Epithelial cell of proximal tubule (primary cell): ENCODE measurements at places on chromosomes 4 and X.
A peak's percentile ranks its signal among the peaks of the same experiment; 100 is the strongest.

DNA sequence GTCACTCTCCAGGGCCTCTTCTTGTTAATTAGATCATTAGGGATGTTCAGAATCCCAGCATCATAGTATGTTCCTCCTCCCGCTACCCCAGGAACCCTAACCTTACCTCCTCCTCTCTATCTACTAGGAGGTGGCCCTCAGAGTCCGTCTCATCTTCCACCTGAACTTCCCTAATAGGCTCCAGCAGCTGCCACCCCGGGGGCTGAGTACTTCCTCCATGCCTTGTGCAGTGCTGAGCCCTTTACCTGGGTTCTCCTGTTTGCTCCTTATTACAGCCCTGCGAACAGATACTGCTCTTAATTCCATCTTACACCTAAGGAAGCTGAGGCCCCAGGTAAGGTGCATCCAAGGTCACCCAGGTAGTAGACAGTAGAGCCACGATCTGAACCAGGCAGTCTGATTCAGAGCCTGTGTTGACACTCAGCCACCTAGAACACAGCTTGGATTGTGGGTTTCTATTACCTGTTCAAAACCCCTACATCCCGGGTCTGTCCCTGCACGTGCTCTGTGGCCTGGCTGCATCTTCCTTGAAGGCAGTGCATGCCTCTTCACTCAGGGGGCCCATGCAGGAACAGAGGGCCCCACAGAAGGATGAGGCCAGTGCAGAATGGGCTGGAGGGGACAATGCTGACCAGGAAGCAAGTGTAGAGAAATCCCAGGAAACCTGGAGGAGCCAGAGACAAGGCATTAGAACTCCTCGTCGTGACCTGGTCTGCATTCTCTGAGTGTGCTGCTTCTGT lies 51.4 kb upstream of the MSANTD1 start:
- DNase-seq, result no peak

DNA sequence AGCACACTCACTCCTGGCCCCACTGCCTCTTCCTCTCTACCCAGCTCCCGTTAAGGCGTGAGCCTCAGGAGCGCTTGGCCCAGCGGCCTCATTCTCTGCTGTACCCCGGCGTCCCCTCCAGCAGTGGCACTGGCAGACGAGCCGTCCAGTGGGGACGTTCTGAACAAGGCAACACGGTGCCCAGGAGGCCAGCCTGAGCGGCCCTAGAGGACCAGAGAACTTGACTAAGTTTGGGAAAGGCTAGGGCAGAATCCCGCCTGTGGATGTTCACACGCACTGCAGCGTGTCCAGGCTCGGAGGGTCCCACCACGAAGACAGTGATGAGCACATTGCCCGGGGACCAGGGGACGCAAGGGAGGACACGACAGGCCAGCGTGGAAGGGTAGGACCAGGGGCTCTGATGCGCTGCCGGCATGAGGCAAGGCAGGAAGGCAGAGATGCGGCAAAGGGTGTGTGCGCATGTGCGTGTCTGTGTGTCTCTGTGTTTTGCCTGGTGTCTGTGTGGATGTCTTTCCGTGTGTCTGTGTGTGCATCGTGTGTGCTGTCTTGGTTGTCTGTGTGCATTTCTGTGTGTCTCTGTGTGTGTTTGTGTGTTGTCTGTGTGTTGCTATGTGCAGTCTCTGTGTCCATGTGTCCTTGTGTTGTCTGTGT lies 89.4 kb downstream of the ABLIM2 start:
- DNase-seq, result no peak

GRCh38 chrX:16524316-16524715 lies 125.6 kb upstream of the S100G start:
- DNase-seq, result no peak

DNA sequence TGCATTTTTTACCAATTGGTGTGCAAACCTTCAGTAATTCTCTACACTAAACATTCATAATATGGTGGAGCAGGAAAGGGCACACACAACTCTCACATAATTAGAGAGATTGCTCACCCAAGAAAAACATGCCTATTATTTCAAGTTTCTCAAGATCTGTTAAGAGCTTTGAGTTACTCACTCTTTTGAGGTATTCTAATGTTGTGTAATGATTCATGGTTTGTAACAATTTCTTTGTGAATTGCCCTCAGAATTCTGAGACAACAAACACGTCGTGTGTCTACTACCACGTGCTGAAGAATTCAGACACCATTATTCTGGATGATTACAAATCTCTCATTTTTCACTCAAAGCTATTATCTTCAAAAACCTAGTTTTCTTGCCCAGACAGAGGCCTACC lies 82.8 kb downstream of the PDGFC start:
- DNase-seq, result peak; percentile 93

DNA sequence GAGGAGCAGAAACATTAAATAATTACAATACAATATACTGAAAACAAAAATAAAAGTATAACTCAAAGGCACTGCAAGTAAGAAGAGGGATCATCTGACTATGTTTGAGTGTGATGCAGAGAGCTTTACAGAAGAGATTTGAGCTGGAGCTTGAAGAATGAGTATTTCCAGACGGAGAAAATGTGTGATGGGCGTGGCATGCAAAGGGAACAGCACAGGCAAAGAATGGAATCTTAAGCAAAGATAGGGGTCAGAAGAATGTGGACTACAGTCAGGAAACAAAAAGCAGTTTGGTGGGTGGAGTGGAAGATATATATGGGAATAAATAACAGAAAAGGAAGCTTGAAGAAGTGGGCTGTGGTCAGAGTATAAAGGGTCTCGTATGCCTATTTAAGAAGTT lies 45.5 kb downstream of the OPHN1 start:
- DNase-seq, result no peak

- no peak for DNase-seq
These were observed at the start of gene PRPS2 for GRCh38 chrX:12791257-12792228. Gene PRPS2, plus strand, starts transcription at chrX:12791412. Its CDS starts 86 bp downstream, at chrX:12791498.

DNA sequence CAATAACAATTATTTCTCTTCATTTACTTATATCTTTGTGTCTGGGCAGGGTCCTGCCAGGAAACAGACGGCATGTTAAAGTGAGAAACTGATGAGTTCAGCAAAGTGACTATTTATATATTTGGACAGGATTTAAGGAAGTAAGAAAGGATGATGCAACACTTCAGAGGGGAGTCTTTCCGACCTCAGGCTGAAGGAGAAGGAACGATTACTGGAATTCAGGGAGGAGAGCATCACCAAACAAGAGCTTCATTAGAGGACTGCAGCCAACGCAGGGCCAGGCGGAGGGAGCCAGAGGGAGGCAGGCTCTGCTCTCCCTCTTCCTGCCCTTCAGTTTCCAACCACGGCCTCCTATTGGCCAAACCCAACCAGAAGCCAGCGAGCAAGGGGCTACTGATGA lies 1.5 kb upstream of the TLR7 start:
- no peak for DNase-seq

- DNase-seq, result no peak
These were observed 466.6 kb upstream of the PABPC4L start for GRCh38 chr4:134668237-134668636.

GRCh38 chr4:184096561-184097240 lies 121.0 kb downstream of the ENPP6 start:
- DNase-seq, result no peak

- no peak for DNase-seq
These were observed 1.7 kb downstream of the HCFC1 start for GRCh38 chrX:153969904-153970356.

DNA sequence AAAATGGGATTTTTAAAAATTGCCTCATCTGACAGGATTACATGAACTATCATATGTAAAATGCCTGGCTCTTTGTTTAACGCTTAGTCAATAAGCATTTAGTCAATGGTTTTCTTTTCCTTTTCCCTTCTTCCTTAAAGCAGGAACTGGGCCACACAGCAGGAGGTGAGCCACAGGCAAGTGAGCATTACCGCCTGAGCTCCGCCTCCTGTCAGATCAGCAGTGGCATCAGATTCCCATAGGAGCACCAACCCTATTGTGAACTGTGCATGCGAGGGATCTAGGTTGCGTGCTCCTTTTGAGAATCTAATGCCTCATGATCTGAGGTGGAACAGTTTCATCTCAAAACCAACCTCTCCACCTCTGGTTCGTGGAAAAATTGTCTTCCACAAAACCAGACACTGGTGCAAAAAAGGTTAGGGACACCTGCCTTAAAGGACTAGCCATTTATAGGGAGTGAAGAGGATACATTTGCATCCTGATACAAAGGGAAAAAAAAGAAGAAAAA lies 306.1 kb downstream of the FBXW7 start:
- no peak for DNase-seq

DNA sequence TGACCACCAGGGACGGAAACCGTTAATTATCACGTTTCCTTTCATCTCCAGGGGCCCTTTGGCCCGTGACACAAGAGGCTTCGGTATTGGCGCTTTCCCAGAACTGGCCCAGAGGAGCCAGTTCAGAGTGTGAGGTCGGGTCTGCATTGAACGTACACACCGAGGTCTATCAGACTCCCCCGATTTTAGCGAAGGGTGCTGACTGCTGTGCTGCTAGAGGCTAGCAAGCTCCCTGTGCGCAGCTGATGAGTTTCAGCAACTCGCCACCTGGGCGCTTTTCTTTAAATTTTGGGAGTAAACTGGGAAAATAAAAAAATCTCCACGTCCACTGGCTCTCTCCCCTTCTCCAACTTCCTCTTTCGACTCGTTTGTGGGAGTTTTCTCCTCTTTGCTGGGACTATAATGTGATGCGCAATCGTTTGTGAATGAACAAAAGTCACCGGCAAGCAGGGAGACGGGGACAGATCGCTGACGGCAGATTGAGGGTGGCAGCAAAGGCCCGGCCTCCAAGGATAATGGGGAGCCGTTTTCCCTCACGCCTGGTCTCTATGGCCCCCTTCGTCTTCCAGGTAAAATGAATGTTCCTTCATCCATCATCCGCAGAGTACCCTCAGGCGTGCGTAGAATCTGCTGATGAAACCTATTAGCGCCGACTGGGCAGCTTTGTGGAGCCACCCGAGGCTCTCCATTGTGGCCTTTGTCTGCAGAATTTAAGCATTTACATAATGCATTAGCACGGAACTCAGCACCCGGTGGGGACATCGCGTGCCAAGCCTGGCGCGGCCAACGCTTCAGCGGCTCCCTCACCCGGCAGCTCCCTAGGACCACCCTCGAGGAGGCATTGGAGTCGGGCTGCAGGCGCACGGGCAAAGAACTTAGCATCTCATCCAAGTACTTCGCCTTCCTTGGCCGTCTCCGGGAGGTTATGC lies 1.6 kb upstream of the LRAT start:
- no peak for DNase-seq

- DNase-seq, result no peak
These were observed 107.9 kb downstream of the PTTG2 start for GRCh38 chr4:38068107-38068506.

GRCh38 chrX:125436855-125437254 lies 117.2 kb downstream of the TEX13C start:
- peak; percentile 0 for DNase-seq

DNA sequence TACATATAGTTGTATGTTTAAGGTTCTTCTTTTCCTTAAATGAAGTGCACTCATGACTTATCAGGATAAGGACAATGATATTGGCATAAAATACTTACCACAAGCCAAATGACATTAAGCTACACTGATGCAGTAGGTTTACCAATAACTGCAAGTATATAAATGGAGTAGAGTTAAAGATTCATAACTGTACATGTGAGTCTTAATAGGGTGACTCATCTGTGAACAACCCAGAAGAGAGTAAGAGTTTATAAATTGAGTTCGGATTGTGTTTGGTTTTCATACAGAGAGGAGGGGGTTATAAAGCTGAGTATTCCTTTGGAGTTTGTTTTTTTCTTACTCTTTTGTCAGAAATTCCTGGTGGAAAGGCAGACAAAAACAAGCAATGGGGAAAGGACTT lies 144.8 kb downstream of the TLL1 start:
- no peak for DNase-seq

DNA sequence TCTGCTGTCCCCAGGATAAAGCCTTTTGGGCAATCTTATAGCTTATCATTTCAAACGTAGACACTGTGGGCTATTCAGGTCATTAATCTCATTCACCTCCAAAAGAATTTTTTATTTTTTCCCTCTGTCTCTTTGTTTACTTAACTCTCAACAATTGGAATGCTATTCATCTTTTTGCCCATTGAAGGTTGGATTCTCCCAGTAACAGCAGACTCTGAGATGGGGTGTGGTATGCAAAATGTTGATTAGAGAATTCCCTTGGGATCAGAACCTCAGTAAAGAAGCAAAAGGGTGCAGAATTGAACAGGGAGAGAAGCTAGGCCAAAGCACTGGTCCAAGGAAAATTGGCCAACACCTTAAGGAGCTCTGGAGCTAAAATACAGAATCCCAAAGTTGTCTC lies 60.4 kb downstream of the CAMK2D start:
- DNase-seq, result no peak

- DNase-seq, result no peak
These were observed 25.3 kb downstream of the ADD1 start for GRCh38 chr4:2868877-2869487.

GRCh38 chr4:20403290-20403689 lies 151.6 kb downstream of the SLIT2 start:
- DNase-seq, result no peak

DNA sequence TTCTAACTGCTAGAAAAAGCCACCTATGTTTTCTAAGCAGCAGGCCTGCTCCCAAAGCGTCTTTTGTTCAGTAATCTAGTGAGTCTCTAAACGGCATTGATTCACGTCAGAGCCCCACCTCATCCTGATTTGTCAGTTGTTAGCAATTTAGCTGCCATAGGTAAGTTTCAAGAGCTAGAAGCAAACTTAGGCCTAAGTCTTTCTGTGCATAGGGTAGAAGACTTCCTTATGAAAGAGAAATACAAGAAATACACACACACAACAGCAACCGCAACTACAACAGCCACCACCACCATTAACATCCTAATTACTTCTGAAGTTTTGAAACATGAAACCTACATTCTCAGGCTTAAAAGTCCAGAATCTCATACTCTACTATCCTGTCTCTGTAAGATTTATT lies 531.1 kb upstream of the SPANXN1 start:
- no peak for DNase-seq

- no peak for DNase-seq
These were observed 93.2 kb upstream of the NKX1-1 start for GRCh38 chr4:1499465-1499864.

- DNase-seq, result no peak
These were observed 16.0 kb downstream of the LRBA start for GRCh38 chr4:150999086-150999485.

DNA sequence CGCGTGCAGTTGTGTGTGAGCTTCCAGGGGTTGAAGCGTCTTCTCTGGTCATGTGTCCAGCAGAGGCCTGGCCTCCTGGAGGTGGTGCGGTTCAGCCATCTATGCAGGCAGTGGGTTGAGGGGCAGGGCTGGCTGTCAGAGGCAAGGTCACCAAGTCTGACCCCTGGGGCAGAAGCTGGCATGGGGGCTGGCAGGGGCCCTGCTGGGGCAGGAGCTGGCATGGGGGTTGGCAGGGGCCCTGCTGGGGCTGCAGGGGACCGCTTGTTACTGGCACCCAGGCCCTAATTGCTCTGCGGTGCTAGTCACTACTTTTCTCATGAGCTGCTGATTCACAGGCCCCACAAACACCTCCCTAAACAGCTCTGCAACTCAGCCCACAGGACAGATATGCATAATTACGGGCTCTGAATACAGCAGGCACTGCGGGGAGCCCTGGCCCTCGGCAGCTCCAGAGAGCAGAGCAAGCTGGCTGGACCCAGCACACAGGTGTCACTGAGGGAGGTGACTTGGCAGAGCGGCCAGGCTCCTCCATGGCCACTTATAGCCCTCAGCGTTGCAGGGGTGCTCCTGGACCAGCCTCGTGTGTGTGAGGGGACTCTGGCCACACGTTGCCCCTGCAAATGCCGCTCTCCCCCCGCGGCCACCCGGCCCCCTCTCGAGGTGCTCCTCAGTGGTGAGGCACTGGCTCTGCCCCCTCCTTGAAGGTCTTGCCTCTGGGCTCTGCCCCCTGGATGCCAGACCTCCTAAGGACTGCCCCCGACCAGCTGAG lies 32.7 kb downstream of the CPLX1 start:
- DNase-seq, result no peak
